ENCODE measurements at places on chromosomes 2 and 18.

DNA sequence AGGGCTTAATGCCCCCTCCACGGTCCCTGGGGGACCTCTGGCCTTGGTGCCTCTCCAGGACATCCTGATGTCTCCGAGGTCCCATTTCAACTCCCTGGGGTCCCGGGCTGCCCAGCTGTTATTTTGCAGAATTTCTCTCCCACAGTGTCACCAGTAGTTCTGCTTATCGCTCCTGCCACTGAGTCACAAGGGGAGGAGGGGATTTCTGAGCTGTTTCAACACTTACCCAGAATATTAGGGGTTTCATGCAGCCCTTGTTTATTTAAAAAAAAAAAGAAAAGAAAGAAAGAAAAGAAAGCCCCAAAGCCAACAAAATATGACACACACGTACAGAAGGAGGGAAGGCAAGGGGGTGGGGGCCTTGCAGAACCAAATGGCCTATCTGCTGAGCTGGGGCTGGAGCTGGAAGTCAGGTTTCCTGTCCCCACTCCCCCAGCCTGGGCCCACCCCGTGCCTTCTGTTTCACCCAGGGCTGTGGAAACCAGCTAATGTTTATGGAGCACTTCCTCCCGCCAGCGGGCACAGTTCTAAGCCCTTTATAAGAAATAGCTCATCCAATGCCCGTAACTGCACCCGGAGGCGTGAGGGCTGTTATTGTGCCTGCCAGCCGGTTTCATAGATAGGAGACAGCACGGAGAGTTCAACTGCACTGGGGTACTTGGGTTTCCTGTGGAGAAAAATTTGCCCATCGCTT, 8.4 kb upstream of the ARID5A start:
- DNase-seq: no peak

DNA sequence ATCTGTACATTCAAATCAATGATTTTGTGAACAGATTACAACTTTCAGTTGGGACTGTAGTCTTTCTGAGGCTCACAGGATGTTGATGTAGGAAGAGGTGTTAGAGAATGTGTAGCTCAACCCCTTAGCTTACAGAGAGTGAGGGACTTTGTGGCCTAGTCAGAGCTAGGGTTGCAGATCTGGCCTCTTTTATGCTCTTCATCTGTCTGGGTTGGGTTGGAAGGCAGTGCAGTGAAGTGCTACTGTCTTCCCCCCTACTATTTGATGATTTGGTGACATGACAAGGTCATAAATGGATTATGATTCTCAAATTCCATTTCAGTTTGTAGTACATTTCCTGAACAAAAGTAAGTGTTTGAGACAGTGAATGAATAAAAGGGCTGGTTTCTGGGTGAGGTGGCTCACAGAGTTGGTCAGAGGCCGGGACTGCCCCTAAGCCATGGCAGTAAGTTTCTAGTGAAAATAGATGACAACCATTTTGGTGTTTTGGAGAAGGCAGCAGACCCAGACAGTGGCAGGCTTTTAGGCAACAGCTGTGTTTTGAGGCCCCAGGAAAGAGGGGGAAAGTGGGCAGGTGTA, 21.6 kb downstream of the MAP4K4 start:
- no peak for DNase-seq

DNA sequence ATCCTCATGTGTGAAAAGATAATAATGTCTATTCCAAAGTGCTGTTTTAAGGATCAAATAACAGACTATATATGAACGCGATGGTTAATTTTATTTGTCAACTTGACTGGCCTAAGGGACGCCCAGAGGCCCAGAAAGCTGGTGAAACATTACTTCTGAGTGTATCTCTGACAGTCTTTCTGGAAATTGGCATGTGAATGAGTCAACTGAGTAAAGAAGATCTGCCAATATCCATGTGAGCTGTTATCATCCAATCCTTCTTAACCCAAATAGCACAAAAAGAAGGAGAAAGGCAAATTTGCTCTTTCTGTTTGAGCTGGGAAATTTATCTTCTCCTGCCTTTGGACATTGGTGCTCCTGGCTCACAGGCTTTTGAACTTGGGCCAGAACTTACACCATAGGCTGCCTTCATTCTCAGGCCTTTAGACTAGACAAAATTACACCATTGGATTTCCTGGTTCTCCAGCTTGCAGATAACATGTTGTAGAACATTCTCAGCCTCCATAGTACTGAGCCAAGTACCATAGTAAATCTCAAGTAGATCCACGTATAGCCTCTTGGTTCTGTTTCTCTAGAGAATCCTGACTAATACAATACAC, 114.7 kb upstream of the DOCK10 start:
- no peak for DNase-seq

DNA sequence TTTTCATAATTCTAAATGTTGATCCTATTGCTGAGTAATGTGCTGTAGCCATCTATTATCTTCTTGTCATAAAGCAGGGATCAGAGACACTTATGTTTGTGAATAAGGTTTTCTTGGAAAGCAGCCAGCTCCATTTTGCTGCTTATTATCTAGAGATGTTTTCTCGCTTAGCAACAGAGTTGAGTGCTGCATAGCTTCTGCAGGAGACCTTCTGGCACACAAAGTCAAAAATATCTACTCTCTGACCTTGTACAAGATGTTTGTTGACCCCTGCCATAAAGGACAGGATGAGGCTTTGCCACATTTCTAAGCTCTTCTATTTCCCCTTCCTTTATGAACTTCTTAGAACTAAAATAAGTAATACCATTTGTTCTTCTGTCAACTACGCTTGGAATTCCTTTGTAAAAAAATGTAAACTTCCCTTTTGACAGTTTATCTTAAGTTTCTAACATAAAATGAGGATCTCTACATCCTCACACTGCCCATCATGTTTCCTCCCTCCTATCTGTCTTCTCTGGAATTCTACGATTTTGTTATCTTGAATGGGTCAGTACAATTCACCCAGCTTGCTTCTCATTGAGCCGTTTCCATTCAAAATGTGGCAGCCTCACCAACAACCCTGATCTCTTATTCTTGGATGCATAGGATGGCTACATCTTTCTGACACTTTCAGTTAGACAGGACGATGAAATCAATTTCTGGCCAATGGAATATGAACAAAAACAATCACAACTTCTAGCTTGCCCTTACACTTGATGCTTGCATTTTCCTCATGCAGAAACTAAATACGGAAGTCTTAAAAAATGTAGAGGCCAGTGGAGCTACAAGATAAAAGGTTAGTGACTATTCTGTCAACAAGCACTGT, 1377.0 kb downstream of the SUCLG1 start:
- DNase-seq: peak; percentile 86

- DNase-seq: no peak
These were observed 731.1 kb upstream of the SLC8A1 start for GRCh38 chr2:41182961-41183360.
